H9 (cell line): ENCODE measurements at places on chromosomes 6 and 20. TPM values are rescaled to one million over a fixed set of nuclear protein-coding genes. Genes with fewer than 3 reads are reported as not detected.

MED20 gene
- total RNA-seq, result 28.9 and 29.9 TPM in 2 replicates

RIPPLY2 gene
- total RNA-seq, result 0.90 TPM in 2 replicates

TFAP2C gene
- total RNA-seq, result 22.5 and 24.3 TPM in 2 replicates

MAP3K5 gene
- 1.6 and 1.7 TPM in 2 replicates for total RNA-seq

APOBEC2 gene
- total RNA-seq, result not detected in 2 replicates

NKX2-4 gene
- total RNA-seq, result 0.13 and 0.15 TPM in 2 replicates

ESR1 gene
- not detected in 2 replicates for total RNA-seq

HLA-DQA1 gene
- 0.68 and 1.7 TPM in 2 replicates for total RNA-seq

CST4 gene
- not detected in 2 replicates for total RNA-seq

CDH26 gene
- 0.79 and 0.97 TPM in 2 replicates for total RNA-seq

GRCh38 chr6:165611294-165611693 lies 51.7 kb downstream of the PDE10A start:
- DNase-seq, result no peak

DNA sequence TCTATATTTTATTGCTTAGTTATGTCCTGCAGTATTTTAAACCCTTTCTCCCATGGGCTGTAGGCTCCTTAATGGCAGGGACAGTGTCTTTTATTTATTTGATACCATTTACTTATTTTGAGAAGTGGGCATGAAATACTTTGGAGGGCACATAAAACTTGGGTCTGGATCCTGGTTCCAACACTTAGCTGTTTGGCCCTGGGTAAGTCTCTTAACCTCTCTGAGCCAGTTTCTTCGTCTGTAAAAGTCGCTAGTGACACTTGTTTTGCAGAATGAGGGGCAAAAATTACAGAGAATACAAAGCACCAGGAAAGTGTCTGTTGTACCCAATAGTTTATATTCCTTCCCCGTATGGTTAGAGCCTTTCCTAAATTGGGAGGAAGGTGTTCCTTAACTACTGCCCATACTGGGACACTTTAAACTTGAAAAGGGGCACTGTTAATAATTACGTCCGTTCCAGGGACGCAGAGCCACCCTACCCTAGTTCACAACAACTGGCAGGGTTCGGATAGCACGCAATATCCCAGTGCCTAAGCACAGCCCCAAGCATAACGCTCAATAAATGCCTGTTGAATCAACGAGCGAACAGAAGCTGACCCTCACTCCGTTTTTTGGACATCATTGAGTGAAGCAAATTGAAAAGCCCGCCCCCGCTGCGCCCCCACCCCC lies 6.0 kb upstream of the ARMC12 start:
- DNase-seq, result no peak

GRCh38 chr6:157486572-157486971 lies 105.6 kb downstream of the ZDHHC14 start:
- no peak for DNase-seq

GRCh38 chr6:134954272-134955000 lies 4.5 kb upstream of the ALDH8A1 start:
- no peak for DNase-seq

- DNase-seq, result no peak
These were observed 53.4 kb downstream of the EPM2A start for GRCh38 chr6:145681965-145682364.

DNA sequence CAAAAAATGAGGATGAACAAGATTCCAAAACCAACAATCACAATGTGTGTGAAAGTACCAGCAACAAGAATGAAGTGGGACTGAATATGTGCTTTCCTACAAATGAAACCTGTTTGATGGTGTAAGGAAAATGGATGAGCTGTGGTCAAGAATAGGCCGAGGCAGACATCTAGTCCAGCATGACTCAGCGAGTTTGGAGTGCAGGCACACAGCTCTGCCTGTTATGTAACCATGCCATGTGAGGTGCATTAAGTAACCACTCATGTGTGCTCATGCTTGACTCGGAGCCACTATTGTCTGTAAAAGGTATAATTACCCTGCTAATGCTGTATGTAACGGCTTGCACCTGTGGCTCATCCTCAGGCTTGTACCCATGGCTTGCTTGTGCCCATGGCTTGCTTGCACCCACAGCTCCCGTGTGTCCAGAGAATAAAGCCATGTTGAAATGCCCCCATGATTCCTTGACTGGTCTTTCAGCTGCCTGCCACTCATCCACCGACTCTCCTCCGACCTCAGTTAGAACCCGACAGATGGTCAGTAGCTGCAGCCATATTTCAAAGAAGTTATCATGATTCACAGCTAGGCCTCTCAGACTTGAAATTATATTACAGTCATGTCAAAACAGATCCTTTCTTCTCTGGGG lies 98.7 kb downstream of the BACH2 start:
- DNase-seq, result no peak

GRCh38 chr6:43096451-43097097 lies 20.5 kb downstream of the PTK7 start:
- DNase-seq, result peak; percentile 66

GRCh38 chr20:59062081-59062480 lies 19.5 kb upstream of the PRELID3B start:
- no peak for DNase-seq

GRCh38 chr20:64229507-64230061 lies 26.0 kb upstream of the PCMTD2 start:
- no peak for DNase-seq

- no peak for DNase-seq
These were observed 564.8 kb downstream of the UTRN start for GRCh38 chr6:144849920-144850319.

DNA sequence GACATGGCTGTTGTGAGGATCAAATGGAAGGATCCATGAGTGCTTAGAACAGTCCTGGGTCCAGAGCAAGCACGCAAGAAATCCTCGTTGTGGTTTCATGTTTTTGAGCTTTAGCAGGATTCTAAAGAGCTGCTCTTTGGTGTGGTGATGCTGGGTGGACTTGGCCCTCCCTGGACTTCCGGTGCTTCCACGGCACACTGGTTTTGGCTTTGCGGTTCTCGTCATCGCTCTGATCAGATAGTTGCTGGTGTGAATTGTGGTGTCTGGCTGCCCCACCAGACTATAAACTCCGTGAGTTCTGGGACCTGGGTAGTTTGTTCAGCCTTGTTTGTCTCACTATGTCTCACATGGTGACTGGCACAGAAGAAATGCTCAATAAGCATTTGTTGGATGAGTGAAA lies 3.3 kb downstream of the HNF4A start:
- no peak for DNase-seq

- no peak for DNase-seq
These were observed 328.4 kb downstream of the TPBG start for GRCh38 chr6:82691997-82692396.

DNA sequence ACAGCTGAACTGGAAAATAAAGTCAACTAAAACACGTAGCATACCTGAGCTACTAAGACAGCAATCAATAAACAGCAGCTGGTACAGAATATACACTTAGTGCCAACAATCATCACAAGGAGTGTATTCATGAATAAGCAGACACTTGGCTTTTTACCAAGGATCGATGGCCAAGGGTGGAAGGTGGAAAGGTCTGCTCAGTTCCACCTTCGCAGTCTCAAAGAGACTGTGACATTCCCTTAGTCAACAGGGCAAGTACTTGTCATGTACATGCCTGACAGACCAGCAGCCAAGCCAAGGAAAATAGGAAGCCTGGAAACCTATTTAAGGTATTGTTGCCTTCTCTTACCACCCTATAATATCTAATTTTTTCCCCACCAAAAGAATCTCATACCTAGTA lies 21.4 kb downstream of the HBS1L start:
- no peak for DNase-seq
